ENCODE measurements at places on chromosomes 12 and 14. TPM values are rescaled to one million over a fixed set of nuclear protein-coding genes. Genes with fewer than 3 reads are reported as not detected.

DNA sequence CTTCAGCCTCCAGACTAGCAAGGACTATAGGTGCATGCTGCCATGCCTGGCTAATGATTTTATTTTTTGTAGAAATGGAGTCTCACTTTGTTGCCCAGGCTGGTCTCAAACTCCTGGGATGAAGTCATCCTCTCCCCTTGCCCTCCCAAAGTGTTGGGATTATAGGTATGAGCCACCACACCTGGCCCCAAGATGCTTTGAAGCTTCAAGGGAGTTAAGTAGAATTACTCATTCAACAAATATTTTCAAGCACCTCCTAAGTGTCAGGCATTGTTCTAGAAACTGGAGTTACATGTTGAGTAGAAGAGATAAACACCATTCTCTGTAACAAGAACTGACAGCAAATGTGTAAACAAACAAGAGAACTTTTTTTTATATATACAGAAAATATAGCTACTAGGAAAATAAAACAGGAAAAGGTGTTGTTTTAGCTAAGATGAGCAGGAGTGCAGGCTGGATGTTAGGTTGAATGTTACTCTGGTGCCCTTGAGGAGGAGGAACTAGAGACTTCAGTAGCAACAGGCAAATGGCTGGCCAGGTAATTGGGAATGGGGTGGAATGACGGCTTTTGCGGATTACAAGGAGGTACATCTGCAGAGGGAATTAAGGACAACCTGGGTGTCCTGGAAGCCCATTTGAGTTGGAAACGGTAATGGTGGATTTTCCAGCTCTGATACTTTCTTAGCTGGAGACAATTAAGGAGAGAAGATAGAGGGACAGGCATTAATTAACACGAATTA is 32.0 kb upstream of the CFAP54 start:
- no peak for DNase-seq

- no peak for DNase-seq
Observed at GRCh38 chr12:99029511-99030271, 384.6 kb downstream of the APAF1 start.

DNA sequence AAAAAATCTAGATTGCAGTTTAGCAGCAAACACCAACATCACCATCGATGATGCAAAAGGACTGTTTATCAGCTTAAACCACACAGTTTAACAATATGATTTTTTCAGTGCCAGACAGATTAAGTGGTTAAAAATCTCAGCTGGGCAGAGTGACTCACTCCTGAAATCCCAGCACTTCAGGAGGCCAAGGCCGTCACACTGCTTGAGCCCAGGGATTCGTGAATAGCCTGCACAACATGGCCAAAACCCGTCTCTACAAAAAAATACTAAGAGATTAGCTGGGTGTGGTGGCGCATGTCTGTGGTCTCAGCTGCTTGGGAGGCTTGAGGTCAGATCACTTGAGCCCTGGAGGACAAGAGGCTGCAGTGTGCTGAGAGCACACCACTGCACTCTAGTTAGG is 8.9 kb downstream of the RSRC2 start:
- no peak for DNase-seq

DNA sequence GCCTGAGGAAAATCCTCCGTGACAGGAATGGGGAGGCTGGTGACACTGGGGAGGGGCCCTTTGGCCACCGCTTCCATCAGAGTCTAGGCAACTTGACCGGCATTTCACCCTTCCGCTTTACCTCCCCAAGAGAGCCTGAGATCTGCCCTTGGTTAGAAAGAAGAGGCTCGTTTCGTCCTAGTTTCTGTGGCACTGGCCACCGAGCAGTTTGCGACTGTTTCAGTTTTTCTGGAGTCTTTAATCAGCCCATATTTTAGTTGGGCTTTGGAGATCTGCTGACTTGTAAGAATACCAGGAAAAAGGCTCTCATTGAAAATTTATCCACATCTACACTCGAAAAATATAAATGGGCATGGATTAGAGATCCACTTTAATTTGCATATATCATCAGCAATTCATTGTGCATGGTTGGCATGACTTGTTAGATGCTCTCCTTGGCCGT is 414 bp upstream of the ANKS1B start:
- no peak for DNase-seq

DNA sequence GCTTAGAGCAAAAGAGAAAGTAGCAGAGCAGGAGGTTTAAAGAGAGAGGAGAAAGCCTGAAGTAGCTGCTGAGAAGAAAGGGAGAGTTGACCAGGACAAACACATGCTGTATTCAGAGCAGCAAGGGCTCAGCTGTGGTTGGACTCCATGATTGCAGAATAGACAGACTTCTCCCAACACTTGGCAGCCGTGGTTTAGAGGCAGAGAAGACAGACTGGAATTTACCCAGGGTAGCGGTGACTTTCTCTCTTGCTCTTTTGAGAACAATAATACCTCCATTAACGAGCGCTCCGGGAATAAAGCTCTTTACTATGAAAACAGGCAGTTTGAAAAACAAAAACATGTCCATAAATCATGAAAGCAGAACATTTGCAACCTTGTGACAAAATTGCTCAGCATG is 21.4 kb upstream of the IGF1 start:
- no peak for DNase-seq

GRCh38 chr12:104533134-104533533 is 76.4 kb downstream of the CHST11 start:
- no peak for DNase-seq

GRCh38 chr14:102504328-102504999 is 5.1 kb downstream of the ANKRD9 start:
- no peak for DNase-seq

- DNase-seq = no peak
Observed at GRCh38 chr12:132275110-132275531, 54.3 kb downstream of the GALNT9 start.

DNA sequence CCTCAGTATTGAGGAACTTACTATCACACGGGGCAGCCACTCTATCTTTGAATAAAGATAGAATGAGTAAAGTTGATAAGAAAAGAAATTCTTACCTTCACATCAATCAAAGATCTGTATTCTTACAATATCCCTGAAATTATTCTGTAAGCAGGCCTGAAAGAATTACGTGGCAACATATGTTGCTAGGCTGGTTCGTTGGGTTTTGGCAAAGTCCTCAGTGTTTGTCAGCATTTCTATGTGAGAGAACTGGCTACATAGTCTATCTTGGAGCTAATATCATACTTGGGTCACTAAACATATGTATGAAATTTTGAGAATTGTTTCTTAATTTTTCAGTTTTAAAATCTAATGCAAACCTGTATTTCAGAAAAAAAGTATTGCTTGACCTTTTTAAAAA is 412.2 kb upstream of the GARIN6 start:
- DNase-seq = no peak

DNA sequence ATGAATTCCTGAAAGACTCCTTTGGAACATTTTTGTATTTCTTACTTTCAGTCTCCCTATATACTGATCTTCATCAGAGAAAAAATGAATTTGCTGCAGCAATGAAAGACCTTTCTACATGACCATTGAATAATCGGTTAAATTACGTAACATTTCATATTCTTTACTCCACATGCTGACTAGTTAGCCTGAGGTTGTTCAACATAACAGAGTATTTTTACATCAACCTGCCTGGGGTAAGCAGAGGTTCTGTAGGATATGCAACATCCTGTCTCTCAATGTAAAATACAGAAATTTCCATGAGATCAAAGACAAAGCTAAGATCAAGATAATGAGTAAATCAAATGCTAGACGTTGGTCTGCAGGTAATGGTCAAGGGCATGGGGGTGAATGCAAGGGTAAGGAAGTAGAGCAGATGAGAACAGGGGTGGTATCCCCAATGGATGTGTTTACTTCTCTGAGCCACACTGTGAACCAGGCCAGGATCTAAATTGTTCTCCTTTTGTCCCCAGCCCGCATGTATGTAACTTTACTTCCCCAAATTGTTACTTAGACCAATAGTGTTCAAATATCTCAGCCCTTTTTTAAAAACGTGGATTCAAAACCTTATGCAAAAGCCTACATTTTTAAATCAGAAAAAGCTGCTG is 45.4 kb downstream of the DUSP6 start:
- no peak for DNase-seq

DNA sequence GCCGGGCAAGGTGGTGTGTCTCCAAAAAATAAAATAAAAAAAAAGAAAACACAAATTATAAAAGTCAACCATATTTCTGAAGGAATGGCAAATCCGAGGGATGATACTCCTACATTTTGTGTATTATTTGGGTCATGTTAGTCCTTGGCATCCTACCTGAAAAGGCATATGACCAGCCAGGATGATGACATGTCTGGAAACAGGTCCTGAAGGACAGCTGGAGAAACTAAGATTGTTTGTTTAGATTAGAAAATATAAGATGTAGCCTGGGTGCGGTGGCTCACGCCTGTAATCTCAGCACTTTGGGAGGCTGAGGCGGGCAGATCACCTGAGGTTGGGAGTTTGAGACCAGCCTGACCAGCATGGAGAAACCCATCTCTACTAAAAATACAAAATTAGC is 47.6 kb upstream of the FOXJ2 start:
- DNase-seq = no peak

GRCh38 chr12:118999107-118999506 is 17.8 kb downstream of the SRRM4 start:
- no peak for DNase-seq

- DNase-seq = no peak
Observed at GRCh38 chr12:68970951-68971350, 38.0 kb upstream of the CPM start.

- no peak for DNase-seq
Observed at GRCh38 chr14:53411125-53411524, 258.0 kb upstream of the DDHD1 start.

- DNase-seq = no peak
Observed at GRCh38 chr12:18549598-18549997, 188.2 kb downstream of the PLCZ1 start.

DNA sequence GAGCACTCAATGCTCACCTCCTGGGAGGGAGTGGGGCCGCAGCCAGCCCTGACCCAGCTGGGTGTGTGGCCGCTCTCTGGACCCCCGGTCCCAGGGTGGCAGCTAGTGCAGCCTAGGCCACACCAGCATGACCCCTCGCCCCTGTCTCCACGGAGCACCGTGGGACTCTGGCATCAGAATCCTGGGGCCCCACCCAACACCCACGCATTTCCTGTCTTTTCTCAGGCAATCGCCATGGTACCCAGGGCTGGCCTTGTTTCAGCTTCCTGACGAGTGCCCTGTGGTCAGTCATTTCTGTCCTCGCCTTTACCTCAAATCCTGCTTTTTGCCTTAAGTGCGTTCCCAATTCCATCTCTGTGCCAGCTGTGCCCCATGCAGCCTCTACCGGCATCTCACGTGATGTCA is 15.9 kb downstream of the PACS2 start:
- DNase-seq = no peak

- no peak for DNase-seq
Observed at GRCh38 chr12:76562130-76562529, 2.6 kb upstream of the OSBPL8 start.

DNA sequence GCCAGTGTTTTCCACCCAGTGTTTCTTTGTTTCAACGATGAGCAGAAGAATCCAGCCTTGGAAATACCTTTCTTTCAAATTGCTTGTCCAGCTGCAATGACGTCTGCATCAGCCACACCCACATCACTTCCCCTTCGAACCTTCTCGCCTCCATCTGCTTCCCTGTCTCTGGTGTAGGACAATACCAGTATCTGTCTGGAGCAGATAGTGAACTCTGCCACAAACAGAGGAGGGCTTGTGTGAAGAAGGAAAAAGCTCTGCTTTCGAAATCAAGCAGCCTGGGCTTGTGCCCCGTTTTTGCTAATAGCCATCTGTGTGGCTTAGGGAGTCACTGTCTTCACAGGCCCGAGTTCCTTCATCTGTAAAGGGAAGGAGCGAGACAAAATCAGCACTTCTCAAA is 415.4 kb downstream of the ZFP36L1 start:
- peak; percentile 41 for DNase-seq

GRCh38 chr12:84604551-84604950 is 308.0 kb downstream of the SLC6A15 start:
- DNase-seq = no peak

- DNase-seq = peak; percentile 89
Observed at GRCh38 chr12:54197431-54197909, 8.7 kb upstream of the SMUG1 start.

DNA sequence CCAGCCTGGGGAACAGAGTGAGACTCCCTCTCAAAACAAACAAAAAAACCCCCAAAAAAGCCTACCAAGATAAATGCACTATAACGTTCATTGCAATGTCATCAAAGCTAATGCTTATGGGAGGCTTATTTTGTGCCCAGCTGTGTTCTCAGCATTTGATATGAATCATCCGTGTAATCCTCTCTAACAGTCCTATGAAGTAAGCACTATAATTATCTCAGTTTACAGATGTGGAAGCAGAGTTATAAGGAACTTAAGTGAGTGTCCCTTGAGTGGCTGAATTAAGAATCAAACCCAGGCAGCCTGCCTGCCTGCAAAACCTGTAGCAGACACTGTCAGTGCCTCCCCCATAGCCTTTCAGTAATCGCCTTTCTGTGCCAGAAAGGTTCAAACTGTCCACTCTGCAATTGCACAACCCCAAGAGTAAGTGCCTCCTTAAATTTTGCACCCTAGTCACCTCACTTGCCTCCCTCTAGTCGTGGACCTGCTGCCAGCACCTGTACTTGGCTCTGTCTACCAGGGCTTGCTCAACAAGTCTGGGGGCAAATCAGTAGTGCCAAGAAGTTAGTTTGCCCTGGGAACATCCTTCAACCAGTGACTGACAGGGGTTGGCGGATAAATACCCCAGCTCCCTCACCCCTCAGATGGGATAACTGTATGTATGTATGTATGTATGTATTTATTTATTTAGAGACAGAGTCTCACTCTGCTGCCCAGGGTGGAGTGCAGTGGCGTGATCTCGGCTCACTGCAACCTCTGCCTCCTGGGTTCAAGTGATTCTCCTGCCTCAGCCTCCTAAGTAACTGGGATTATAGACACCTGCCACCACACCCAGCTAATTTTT is 23.8 kb upstream of the PPP1CC start:
- DNase-seq = peak; percentile 30

DNA sequence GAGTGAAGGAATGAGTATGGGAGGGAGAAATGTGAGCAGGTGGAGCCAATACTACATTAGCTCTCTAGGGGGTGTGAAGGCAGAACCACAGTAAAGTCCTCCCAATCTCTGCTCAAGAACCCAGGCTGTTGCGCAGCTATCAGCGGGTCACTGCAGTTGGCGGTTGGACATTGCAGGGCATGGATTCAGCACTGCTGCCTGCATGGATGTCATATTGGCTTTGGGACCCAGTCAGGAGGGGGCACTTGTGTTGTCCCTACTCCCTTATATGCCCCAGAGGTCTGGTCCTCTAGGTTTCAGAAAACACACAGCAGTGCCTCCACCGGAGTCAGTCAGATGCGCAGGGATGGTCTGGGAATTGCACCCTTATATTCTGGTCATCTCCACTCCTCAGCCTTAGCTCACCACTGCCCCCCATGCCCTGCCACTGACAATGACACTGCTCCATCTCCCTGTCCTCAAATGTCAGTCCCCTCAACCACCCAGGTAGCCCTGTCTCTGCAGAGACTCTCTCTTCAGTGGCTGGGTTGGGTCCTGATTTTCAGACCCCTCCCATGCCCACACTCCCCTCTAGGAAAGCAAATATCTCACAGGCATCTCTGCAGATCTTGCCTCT is 9.6 kb downstream of the ZDHHC22 start:
- DNase-seq = no peak

The KLRC1 gene
- not detected for total RNA-seq

The KERA gene
- not detected for total RNA-seq

The KRT3 gene
- total RNA-seq = not detected

The TSPAN19 gene
- total RNA-seq = not detected

The PTPRR gene
- total RNA-seq = 0.24 TPM
